DMS79 treated with DMSO at 0.1 percent for 48 hours (cell line): ENCODE measurements at places on chromosomes 1 and 21.
A peak's percentile ranks its signal among the peaks of the same experiment; 100 is the strongest.

DNA sequence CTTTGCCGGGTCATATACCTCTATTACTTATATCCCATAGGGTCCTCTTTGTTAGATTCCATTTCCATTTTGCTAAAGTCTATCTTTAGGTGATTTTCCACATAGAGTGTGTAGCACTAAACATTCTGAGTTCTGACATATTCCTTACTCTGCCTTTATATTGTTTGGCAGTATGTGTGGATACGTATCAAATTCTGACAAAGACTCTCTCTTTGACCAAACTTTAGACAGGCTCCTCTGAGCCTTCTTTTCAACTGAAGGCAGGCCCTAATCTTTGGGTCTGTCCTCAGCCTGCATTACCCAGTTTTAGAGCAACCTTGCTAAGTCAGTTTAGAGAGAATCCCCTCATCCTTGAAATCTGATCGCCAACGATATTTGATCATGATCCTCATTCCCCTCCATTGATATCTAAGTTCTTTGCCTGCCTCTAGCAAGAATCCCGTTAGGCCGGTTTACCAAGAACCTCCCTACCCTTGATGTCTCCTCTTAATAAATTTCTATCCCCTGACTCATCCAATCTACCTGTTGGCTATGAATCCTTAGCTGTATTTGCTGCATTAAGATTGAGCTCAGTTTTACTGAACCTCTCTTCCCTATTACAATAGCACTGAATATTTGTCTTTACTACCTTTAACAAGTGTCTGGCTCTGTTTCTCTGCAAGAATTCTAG, 10.4 kb upstream of the PPT1 start:
- DNase-seq: no peak

- DNase-seq: no peak
Observed at GRCh38 chr21:30072496-30072895, 94.1 kb downstream of the CLDN17 start.

DNA sequence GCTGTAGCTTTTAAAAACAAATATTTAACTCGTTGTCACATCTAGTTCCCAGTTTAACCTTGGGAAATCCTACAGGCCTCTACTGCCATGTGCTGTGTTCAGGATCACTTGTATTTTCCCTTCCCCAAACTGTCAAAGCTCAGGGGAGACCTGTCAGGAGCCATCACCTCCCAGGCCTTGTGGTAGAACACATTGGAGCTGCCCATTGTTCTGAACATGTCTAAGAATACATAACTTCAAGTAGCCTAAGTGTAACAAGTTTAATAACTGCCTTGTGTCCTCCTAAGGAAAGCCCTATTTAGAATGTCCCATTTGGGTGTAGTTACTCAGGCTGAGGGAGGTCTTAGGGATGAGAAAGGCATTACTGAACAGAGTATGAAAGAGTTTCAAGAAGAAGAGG, 28.6 kb upstream of the PIGC start:
- DNase-seq: no peak

DNA sequence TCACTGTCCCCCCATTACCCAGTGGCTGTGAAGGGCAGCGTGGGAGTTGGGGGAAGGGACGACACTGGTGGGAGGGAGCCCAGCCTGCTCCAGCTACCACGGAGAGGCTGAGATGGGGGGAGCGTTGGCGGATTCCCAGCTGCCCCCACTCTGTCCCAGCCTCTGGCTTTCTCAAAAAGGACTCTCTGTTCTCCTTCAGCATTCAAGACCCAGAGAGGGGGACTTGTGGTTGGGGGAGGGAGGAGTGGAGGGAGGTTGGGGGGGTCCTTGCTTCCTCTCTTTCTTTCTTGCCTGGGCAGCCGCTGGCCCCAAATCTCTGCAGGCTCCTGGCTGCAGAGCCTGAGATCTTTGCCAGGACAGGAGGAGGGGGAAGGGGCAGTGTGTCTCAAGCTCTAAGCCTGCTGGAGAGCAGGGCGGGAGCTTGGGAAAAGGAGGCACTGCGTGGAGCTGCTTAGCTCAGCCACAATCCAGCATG, 2.2 kb downstream of the ATP1A2 start:
- DNase-seq: no peak

GRCh38 chr1:164560556-164560955, 1.6 kb downstream of the PBX1 start:
- no peak for DNase-seq

DNA sequence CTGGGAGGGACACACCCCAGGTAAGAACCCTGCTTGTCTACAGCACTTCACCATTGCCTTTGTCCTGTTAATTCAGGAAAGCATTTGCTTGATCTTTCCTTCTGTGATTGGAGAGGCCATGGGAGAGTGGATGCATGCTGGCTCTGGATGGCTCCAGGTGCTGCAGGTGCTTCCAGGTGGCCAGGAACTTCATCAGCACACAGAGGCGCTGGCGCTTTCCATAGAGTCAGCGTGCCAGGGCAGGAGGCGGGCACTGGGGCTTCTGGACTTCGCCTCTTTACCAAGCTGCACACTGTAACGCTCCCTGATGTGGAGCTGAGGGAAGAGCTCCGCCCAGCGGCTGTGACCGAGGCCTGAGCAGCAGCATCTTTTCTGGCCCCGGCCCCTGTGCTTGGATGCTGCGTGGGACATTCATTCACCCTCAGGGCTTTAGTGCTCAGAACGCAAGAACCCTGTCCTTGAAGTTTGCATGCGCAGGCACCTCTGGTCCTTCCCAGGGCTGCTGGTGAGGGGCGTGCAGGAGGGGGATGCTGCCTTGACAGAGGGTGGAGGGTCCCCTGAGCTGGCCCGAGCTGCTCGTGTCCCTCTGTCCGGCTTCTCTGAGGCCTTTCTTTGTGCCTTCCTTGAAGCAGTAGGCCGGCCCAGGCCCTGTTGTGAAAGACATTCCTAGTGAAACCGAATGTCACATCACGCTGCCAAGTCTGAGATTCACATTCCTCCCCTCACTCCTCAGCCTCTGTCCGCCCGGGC, 1.6 kb upstream of the MX2 start:
- peak; percentile 48 for DNase-seq

DNA sequence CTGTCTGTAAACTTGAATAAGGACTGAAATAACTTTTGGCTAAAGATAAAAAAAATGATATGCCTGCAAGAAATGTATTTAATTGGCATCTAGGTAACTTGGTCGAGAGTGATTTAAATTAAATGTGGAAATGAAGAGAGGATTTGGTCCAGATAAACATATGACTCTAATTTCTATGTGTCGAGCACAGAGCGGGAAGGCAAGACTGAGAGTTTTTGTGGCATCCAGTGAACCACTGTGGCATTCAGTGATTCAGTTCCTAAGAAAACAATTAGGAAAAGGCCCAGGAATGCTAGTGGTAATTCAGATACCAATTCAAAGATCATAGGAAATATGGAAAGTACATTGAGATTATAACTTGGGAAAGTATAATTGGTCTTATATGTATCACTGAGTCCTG, 39.6 kb downstream of the PDE4B start:
- no peak for DNase-seq

DNA sequence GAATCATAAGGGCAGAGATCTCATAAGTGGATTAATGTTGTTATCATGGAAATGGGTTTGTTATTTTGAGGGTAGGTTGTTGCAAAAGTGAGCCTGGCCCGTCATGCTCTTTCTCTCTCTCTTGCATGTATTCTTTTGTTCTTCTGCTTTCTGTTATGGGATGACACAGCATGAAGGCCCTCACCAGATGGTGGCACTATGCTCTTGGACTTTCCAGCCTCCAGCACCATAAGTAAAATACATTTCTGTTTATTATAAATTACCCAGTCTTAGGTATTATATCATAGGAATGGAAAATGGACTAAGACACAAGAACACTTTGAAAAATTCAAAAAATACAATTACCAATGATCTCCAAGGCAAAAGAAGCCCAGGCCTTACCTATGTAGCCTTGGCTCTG, 676.1 kb downstream of the PTPRU start:
- DNase-seq: no peak

DNA sequence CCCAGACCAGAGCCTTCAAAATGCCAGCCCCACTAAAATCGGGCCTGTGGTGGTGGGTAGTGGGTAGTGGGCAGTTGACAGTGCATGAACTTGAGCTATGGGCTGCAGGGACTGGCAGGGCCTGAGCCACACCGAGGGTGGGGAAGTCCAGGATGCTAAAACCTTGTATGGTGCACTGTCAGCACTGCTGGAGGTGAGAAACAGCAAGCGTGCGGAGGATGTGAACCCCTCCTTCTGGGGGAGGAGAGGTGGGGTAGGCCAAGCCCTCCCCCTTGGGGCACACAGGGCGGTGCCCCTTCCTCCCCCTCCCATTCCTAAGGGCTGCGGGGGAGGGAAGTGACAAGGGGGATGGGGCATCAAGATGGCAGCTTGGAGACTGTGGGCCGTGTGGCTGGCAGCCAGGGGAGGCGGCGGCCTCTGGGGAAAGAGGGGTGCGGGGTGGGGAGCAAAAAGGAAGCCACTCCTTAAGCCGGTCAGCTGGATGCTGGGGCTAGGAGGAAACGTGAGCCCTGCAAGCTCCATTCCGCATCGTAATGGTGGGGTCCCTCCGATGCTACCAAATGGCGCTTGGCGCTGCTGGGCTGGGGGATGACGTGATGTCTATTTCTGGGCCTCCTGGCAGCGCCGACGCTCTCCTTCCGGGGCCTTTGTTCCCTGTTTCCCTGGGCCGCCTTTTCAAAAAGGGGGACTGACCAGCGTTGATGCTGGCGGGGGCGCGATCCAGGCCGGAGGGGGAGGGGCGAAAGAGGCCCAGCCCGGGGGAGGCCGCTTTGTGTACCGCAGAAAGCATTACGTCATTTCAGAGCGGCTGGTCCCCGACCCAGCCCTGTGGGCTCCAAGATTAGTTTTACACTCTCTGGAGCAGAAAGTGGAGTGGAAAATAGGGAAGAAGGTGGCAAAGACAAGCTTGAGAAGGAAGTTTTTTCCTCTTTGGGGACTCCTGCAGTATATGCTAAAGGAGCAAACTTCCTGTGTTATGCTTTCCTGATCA, 809 bp downstream of the SYT11 start:
- peak; percentile 89 for DNase-seq

GRCh38 chr1:87437663-87438295, 109.1 kb downstream of the LMO4 start:
- peak; percentile 9 for DNase-seq

DNA sequence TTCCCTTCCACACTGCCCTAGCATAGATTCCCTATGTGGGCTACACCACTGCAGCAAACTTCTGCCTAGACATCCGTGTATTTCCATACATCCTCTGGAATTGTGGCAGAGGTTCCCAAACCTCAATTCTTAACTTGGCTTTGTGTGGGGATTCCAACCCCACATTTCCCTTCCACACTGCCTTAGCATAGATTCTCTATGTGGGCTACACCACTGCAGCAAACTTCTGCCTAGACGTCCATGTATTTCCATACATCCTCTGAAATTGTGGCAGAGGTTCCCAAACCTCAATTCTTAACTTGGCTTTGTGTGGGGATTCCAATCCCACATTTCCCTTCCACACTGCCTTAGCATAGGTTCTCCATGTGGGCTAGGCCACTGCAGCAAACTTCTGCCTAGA, 31.4 kb downstream of the ZNF670 start:
- DNase-seq: no peak

DNA sequence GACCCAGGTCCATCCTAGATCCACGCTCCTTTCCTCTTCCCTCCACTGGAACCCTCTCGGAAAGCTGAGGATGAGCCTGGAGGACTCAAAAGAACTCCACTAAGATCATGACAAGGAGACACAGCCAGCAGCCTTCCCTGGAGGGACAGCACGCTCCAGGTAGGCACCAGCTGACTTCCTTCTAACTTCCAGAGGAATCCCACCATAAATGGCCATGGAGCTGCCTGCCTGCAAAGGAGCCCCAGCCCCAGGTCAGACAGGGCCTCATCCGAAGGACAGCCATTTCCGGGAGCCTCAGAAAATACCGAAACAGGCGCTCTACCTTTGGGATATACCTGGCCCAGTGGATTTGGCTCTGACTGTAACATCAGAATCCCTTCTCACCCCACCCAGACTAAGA, 4.1 kb downstream of the SH3BP5L start:
- DNase-seq: no peak

- no peak for DNase-seq
Observed at GRCh38 chr1:186901631-186902030, 72.9 kb downstream of the PLA2G4A start.

GRCh38 chr21:46622226-46622625, 13.2 kb upstream of the PRMT2 start:
- DNase-seq: no peak

DNA sequence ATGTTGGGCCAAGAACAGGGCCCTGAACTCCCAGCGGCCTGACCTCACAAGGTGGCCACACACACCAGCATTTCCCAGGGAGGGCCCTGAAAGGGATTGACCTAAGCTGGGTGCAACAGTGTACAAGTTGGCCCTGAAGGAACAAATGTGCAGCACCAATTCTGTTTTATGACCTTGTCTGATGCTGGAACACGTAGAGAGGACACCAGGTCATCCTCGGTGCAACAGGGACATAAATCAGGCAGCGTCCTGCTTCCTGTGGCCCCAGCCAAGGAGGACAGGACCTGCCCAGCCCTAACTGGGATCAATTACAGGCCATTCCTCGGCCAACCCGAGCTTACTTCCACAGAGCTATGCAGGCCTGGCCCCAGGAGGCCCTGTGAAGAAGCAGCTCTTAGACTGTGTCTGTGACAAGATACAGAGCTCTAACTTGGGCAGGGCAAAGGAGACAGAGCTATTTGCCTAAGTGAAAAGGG, 12.8 kb upstream of the PHC2 start:
- no peak for DNase-seq

- DNase-seq: no peak
Observed at GRCh38 chr1:118148034-118148433, 37.0 kb downstream of the SPAG17 start.

- DNase-seq: no peak
Observed at GRCh38 chr1:116690849-116691406, 23.4 kb upstream of the IGSF3 start.

DNA sequence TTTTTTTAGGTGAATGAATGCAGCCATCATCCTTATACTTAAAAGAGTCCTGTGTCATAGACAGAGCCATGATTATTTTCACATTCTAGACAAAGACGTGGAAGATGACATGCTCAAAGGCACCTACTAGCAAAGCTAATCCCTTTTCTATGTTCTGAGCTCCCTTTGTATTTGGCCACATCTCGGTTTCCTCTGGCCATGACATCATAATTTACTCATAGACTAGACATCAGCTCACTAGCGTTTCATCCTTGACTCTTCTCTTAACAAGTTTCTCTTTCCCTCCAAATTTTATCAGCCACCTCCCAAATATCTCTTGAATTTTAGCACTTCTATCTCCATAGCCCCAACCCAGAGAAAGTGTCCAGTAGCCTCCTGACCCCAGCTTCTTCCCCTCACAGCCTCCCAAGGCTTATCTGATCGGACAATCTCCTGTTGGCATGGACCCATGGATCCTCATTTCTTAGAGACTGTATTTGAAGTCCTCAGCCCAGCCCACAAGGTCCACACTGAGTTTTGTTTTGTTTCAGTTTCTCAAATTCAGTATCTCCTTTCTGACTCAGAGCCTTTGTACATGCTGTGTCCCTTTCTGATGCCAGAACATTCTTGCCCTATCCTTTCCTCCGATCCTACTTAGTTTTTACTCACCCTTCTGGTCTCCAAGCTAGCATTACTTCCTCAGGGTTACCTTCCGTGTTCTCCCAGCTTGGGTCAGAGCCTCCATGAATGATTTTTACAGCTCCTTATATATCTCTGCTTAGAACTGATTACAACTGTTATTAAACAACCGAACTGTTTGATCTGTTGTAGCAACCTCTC, 33.0 kb upstream of the EPS8L3 start:
- DNase-seq: no peak
